ENCODE measurements at places on chromosomes 5 and 9. TPM values are rescaled to one million over a fixed set of nuclear protein-coding genes. Genes with fewer than 3 reads are reported as not detected.

RFK gene
- 7.8 TPM for total RNA-seq

TUSC1 gene
- total RNA-seq = 9.9 TPM

FKBP15 gene
- 11.5 TPM for total RNA-seq

SPINK4 gene
- not detected for total RNA-seq

DMRT3 gene
- total RNA-seq = under 0.01 TPM

PPP3R2 gene
- total RNA-seq = not detected

IL4 gene
- not detected for total RNA-seq

SPZ1 gene
- total RNA-seq = not detected

OR1J2 gene
- total RNA-seq = not detected

IL11RA gene
- total RNA-seq = 75.7 TPM

C1QTNF2 gene
- 15.1 TPM for total RNA-seq

TTC23L gene
- not detected for total RNA-seq

TMEM250 gene
- total RNA-seq = 24.0 TPM

FAM200C gene
- total RNA-seq = 13.0 TPM
